Immature natural killer cell (primary cell): ENCODE measurements at places on chromosomes 7 and 10.

DNA sequence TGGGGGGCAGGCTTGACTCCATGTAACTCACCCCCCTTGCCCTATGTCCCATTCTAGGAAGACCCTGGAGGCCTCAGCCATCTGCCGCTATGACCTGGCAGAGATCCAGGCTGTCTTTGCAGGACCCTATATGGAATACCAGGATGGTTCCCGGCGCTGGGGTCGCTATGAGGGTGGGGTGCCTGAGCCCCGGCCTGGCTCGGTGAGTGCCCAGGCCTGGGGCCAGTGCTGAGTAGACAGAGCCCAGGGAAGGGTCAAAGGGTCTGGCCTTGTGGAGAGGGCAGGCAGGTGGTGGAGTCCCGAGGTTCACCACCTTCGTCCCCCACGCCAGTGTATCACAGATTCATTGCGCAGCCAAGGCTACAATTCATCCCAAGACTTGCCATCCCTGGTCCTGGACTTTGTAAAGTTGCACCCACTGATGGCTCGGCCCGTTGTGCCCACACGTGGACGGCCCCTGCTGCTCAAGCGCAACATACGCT lies 7.5 kb downstream of the MRPL43 start:
- peaks cover 2% of the 10 kb centered on the region for H3K27me3 ChIP-seq
- DNase-seq: no peak
- H3K27ac ChIP-seq: no peak overlapping the region
- H3K4me3 ChIP-seq: no peak overlapping the region
- H3K36me3 ChIP-seq: peaks cover 19% of the 10 kb centered on the region

DNA sequence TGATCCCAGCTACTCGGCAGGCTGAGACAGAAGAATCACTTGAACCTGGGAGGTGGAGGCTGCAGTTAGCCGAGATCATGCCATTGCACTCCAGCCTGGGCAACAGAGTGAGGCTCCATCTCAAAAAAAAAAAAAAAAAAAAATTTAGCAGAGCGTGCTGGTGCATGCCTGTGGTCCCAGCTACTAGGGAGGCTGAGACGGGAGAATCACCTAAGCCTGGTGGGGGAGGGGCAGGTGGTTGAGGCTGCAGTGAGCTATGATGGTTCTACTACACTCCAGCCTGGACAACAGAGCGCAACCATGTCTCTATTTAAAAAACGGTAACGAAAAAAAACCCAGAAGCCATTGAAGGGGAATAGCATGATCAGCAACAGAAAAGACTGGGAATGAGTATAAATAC lies 89.9 kb downstream of the ARHGAP12 start:
- DNase-seq: no peak
- no peak overlapping the region for H3K4me3 ChIP-seq
- peaks cover 8% of the 10 kb centered on the region for H3K36me3 ChIP-seq

DNA sequence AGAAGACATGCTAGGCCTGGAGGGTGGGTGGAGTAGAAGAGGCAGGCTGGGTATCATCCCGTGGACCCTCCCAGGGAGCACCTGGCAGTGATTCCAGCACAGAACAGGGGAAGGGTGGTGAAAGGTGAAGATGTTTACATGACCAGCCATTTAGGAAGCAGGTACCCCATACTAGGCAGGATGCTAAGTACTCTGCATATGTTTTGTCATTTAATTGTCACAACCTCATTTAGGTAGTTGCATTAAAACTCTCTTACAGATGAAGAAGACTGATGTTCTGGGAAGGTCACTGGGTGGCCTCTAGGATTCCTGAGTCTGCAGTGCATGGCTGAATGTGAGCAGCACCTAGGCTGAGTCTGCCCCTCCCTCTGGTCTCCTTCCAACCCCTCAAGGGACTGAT lies 15.2 kb downstream of the ITPRIP start:
- peaks cover 100% of the 10 kb centered on the region for H3K4me1 ChIP-seq
- H3K27me3 ChIP-seq: peaks cover 62% of the 10 kb centered on the region
- H3K36me3 ChIP-seq: peaks cover 6% of the 10 kb centered on the region
- no peak for DNase-seq

- no peak overlapping the region for H3K27ac ChIP-seq
- no peaks in the 10 kb centered on the region for H3K36me3 ChIP-seq
- DNase-seq: no peak
- no peaks in the 10 kb centered on the region for H3K4me1 ChIP-seq
- peaks cover 13% of the 10 kb centered on the region for H3K27me3 ChIP-seq
These were observed 36.1 kb downstream of the BMPER start for GRCh38 chr7:33941418-33941817.

DNA sequence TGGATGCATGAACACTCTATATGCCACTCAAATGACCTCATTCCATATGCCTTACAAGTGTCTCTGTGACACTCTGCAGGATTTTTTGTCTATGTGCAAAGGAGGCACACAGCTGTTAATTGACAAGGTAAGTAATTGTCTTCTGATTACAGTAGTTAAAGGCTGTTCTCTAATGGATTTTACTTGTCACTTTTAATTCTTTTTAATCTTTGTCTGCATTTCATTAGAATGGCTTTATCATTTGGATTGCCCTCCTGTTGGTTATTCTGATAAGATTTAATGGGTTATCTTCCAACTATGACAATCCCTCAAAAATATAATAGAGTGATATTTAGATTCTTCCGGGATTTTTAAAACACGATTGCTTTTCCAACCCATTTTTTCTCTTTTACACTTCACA lies 290.0 kb upstream of the TEX47 start:
- no peak overlapping the region for H3K27ac ChIP-seq
- no peak for DNase-seq
- no peak overlapping the region for H3K4me3 ChIP-seq
- no peaks in the 10 kb centered on the region for H3K36me3 ChIP-seq
- H3K27me3 ChIP-seq: no peaks in the 10 kb centered on the region
- H3K4me1 ChIP-seq: no peaks in the 10 kb centered on the region

DNA sequence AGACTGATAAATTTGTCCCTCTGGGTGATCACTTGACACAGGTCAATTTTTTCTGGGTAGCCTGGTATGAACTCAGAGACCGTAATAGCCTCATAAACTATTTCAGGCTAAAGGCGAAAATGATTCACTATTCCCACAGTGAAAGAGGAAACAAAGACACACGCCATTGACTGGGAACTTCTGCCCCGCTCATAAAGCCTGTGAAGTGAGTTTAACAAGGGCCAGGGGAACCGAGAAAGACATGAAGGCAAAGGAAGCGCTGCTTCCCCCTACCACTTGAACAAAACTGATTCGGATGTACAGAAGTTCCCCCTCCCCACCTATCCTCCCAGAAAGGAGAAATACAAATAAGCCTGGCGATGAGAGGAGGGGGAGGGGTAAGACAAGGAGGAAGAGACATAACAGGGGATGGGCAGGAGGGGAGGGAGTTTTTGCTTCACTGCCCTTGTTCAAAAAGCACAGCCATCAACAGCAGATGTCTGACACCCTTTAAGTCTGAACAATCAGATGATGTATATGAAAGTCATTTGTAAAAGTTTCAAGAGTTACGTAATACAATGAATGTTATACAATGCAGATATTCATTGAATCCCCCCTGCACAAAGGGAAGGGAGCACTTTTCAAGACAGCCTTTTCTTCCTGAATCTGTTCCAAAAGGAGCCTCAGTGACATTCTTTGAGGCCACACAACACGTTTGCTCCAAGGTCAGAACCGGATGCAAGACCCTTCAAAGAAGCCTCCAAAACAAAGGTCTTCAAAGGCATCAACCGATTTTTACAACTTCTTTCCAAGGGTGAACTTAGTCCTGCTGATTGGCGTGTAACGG lies 734 bp downstream of the ABCB4 start:
- H3K4me1 ChIP-seq: peaks cover 13% of the 10 kb centered on the region
- peaks cover 2% of the 10 kb centered on the region for H3K27me3 ChIP-seq
- H3K27ac ChIP-seq: no peak overlapping the region
- H3K36me3 ChIP-seq: no peaks in the 10 kb centered on the region
